ENCODE measurements at places on chromosomes 12 and 14.
A peak's percentile ranks its signal among the peaks of the same experiment; 100 is the strongest.

DNA sequence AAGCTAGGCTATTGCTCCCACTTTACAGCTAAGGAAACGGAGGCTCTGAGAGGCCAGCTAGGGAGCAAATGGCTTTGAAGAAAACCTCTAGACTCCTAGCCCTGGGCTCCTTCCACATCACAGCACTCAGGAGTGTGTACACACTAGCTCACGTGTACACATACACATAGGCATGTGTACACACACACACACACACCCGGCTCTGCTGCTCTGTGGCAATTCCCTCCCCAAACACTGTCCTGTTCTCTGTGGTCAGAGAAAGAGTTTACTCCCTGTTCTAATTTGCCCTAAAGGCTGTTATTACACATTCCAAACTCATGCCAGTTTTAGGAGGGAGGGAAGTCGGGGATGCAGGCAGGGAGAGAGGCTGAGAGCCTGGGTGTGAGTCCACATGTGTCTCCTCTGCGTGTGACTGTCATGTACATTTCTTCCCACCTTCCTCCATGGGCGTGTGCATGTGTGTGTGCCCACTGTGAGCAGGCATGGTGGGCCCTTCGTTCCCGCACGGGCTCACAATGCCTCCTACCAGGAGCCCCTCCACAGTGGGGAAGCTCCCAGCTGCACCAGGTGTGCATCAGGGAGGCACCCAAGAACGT, 14.2 kb downstream of the TRPV4 start:
- DNase-seq, result no peak

- no peak for DNase-seq
These were observed 44.3 kb downstream of the GALNT9 start for GRCh38 chr12:132284827-132285741.

DNA sequence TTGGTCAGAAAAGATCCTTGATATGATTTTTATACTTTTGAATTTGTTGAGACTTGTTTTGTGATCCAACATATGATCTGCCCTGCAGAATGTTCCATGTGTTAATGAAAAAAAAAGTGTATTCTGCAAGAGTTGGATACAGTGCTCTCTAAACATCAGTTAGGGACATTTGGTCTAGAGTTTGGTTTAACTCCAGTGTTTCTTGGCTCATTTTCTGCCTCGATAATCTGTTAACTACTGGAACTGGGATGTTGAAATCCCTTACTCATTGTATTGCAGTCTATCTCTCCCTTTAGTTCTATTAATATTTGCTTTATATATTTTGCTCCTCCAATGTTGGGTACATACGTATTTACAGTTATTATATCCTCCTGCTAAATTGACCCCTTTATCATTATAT, 18.3 kb upstream of the TXNRD1 start:
- no peak for DNase-seq

- no peak for DNase-seq
These were observed 286.5 kb upstream of the TMPO start for GRCh38 chr12:98228683-98229539.

DNA sequence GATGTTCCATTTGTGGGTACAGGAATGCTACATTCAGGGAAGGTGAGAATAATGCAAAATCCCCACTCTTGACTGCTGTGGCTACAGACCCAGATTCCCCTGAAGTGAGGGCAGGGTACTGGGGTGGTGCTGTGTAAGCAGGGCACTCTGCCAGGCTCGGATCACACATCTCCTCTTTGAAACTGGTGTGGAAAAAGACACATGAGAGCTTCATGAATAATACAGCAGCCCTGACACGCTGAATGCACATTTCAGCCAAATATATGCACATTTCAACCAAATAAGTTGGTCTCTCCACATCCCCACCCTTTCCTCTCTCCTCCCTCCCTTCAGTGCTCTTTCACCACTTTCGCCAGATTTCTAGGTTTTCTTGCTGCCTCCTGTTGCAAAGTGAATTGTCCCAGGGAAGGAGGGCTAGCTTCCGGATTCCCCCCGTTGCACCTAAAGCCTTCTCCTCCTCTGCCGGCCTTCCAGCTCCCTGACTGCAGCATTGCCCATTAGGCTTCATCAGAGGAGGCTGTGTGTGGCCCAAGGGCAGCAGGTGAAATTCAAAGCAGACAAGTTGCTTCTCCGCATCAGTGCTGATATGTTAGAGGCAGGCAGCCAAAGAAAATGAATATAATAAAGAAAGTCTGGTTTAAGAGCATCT, 118.2 kb upstream of the TMCC3 start:
- DNase-seq, result peak; percentile 11

- no peak for DNase-seq
These were observed 9.8 kb downstream of the NTF3 start for GRCh38 chr12:5441497-5442236.

GRCh38 chr14:99612738-99613330, 8.8 kb upstream of the CCDC85C start:
- DNase-seq, result no peak

DNA sequence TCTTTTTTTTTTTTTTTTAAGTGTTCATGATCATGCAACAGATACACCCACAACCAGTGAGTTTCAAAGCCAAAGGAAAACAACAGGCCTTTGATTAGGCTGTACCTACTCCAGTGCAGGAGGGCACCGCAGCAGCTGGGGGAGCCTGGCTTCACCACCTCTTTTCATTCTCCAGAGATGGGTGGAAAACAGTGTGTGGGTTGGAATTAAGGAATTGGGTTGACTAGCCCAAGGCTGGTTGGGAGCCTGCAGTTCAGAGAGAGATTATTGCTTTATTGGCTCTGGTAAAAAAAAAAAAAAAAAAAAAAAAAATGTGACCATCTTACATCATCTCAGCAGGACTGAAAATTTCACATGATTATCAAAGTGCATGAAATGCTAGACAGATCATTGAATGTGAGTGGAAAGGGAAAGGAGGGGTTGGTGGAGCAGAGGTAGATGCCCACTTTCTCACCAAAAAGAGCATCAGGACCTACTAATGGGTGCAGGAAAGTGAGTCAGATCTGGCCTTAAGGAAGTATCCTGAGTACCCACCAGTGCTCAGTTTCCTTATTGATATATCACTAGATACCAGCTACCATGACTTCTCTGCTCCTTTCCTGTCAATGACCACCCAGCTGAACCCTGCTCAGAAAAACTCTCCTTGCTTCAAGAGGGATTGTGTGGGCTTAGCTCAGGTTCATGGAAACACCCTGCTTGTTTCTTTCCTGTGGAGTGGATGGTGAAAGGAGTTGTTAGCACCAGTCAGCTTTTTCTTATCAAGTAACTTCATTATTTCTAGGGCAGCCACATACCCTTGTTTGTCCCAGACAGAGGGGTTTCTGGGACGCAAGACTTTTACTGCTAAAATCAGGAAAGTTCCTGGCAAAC, 54.8 kb upstream of the DYRK2 start:
- DNase-seq, result no peak

GRCh38 chr12:104003596-104003995, 37.9 kb downstream of the TDG start:
- DNase-seq, result no peak

DNA sequence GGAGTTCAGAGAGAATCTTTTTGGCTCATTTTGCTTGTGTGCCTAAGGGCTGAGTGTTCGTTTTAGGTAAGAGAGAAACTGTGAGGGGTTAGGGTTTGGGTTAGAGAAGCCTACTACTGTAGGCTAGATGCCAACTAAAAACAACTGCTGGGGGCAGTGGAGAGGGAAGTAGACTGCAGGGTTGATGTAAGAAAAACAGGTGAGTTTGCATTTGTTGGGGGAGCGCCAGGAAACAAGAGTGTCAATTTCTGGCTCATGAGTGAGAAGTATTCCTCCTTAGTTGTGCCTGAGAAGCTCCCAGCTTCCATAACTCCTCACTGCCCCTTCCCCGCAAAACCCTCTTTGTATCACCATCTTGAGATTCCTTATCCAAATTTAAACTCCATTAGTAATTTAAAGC, 92.3 kb downstream of the DERA start:
- DNase-seq, result no peak

GRCh38 chr12:57247041-57247440, 3.9 kb downstream of the STAC3 start:
- DNase-seq, result peak; percentile 9

GRCh38 chr14:75876530-75876929, 105.3 kb downstream of the TGFB3 start:
- no peak for DNase-seq

- no peak for DNase-seq
These were observed 14.8 kb upstream of the BCL11B start for GRCh38 chr14:99286761-99287160.

GRCh38 chr12:93502802-93503623, 35.7 kb downstream of the MRPL42 start:
- peak; percentile 83 for DNase-seq

GRCh38 chr14:51081209-51081608, 13.7 kb downstream of the TRIM9 start:
- no peak for DNase-seq

- peak; percentile 80 for DNase-seq
These were observed 49.6 kb downstream of the LRCOL1 start for GRCh38 chr12:132560614-132561426.

GRCh38 chr14:59342516-59343484, 122.4 kb downstream of the GPR135 start:
- DNase-seq, result no peak

DNA sequence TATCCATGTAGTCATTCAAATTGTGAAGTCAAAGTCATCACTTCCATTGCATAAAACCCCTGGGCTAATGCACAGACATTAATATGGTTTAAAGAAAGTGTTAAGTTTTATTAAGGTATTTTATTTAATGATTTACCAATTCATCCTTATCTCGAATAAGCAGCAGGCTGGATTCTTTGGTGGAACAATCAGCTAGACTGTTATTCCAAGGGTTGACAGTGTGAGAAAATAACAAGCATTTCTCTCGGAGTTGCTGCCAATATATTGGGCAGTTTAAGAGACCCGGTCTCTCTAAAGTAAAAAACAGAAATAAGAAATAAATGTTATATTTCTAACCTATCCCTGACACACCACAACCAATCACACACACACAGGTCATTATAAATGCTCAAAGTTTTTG, 9.4 kb downstream of the KLRB1 start:
- DNase-seq, result no peak

GRCh38 chr14:70094631-70095030, 94.1 kb downstream of the SLC8A3 start:
- DNase-seq, result no peak

GRCh38 chr12:81263072-81263471, 185.2 kb downstream of the ACSS3 start:
- no peak for DNase-seq

GRCh38 chr12:26327975-26328644, 132.7 kb downstream of the SSPN start:
- DNase-seq, result peak; percentile 44

DNA sequence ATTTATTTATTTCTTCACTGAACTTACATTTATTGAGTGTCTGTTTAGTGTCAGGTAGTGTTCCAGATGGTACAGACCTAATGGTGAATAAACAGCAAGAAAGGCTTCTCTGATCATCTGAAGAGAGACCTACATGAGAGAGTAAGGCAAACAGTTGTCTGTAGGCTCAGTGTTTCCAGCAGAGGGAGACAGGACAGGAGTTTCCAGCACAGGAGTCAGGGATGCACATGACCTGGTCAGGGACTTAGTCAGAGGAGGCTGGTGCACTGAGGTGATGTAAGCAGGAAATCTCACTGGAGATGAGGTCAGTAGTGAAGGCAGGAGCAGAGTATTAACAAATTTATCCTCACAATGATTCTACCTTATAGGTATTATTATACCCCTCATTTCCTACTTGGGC, 233.2 kb downstream of the MDGA2 start:
- peak; percentile 1 for DNase-seq

DNA sequence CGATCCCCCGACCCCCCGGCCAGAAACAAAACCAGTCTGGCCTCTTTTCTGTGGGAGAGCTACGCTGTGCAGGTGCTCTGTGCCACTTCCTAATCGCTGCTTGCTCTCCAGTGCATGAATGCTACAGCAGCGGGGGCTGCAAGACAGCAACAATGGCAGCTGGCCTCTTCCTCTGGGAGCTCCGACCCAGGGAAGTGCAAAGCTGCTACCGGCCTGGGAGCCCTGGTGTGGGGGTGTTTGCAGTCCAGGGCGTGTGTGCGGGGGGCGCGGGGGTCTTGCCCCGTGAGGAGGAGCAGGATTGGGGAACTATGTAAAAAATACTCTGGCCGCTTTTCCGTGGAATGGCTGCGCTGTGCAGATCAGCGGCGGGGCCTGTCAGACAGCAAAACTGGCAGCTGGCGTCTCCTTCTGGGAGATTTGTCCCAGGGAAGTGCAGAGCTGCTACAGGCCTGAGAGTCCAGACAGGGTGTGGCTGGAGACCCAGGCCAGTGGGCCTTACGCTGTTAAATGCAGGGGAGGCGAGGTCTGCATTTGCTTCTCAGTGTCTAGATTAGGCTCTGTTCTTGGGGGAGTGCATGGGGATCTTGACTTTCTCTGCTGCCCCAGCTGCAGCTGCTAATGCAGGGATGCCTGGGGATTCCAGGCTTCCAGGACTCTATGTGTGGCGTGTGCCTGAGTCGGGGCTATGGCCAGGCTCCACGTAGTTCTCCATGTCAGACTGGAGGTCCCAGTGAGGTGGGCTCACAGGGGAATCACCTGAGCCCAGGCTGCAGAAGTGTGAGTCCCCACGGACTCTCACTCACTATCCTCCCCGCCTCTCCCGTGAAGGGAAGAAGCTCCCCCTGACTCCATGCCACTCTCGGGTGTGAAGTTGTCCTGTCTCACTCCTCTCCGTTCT, 344.5 kb downstream of the AEBP2 start:
- DNase-seq, result no peak

GRCh38 chr12:54388237-54389133, 4.0 kb upstream of the ZNF385A start:
- DNase-seq, result no peak

GRCh38 chr12:108826101-108826806, 31.1 kb downstream of the SSH1 start:
- DNase-seq, result peak; percentile 45

DNA sequence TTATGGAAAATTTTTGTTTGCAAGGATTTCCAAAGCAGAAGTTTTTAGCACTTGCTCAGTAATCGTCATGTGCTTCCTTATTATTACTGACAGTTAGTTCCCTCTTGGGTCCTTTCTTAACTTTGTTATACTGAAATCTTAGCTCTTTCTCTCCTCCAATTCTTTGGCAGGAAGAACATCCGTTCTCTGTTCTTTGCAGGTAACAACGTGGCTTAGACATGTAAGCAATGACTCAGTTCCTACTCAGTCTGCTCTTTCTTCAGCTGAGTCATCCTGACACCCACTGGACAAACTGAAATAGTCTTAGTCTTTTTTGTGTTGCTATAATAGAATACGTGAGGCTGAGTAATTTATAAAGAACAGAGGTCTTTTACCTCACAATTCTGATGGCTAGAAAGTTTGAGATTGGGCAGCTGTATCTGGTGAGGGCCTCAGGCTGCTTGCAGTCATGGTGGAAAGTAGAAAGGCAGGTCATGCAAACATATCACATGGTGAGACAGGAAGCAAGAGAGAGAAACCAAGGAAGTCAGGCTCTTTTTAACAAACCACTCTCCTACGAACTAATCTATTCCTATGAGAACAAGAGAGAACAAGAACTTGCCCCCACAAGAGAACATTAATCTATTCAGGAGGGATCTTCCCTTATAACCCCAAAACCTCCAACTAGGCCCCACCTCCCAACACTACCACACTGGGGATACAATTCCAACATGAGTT, 49.2 kb downstream of the TESPA1 start:
- DNase-seq, result peak; percentile 77

DNA sequence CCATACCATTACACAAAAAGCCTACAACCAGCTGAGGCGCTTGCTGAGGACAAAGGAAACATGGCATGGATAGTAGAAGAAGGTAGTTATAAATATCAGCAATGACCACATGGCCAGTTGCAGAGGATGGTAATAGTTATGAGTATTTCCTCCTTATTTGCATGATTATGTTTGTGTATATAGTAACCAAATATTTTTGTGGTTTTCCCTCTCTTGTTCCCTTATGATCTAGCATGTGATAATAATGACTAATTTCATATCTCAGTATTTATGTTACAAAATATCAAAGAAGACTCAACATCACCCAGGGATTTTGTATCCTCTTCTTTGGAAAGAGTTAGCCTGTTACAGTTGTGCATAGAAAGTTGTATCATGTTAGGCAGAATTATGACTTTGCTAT, 13.5 kb upstream of the CATSPERB start:
- DNase-seq, result no peak
